ENCODE measurements at places on chromosomes 2 and 18.

DNA sequence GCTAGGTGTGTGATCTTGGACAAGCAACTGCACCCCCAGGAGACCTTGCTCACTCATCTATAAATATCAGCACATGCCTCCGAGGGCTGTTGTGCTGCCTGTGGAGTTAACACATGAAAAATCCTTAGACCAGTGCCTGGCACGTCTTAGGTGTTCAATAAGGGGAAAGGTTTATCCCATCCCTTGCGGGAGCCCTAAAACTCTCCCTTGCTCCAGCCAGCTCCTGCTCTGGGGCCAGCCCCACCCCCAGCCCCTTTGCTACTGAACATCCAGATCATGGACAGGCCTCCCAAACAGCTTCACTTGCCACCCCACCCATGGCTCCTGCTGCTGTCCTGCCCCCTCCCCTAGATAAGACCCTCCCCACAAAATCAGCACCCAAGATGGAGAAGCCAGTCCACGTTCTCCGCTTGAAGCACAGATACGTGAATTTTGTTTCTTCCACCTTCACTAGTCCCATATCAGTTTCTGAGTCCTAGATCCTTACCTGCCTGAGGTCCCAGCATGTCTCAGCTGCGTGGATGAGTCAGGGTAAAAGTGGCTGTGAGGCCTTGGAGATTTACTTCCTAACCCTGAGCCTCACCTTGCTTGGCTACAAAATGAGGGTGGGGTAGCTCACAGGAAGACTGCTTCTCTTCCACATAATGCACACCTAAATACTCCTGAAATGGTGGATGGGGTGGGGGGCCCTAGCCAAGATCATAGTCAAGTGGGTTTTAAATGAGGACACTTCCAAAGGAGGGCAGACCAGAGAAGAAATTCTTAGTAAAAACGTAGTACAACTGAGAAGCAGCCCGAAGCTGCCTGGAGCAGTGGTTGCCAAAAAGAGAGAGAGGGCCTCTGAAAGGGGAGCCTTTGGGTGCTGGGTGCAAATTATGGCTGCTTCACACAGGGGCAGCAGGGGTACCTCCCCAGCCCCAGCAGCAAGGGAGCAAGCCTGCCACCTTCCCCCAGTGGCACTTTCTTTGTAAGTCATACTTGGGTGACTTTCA, 40.4 kb downstream of the C1QL2 start:
- DNase-seq: no peak

- no peak for DNase-seq
These were observed 7.1 kb downstream of the TMEM163 start for GRCh38 chr2:134711692-134712091.

- DNase-seq: no peak
These were observed 331.8 kb upstream of the VWC2L start for GRCh38 chr2:214079032-214079431.

DNA sequence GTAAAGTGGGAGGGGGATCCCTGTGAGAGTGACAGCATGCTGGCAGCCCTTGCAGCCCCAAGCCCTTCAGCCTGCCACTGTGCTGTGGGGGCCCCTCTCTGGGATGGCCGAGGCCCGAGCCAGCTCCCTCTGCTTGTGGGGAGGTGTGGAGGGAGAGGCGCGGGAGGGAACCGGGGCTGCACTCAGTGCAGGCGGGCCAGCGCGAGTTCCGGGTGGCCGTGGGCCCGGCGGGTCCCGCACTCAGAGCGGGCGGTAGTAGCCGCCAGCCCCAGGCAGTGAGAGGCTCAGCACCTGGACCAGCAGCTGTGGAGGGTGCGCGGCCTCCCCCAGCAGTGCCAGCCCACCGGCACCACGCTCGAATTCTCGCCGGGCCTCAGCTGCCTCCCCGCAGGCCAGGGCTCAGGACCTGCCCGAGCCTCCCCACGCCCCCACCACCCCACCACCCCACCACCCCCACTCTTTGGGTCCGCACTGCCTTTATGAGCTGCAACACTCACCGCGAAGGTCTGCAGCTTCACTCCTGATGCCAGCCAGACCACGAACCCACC, 208.1 kb downstream of the CDH19 start:
- DNase-seq: no peak

- peak; percentile 41 for DNase-seq
These were observed 67.9 kb downstream of the DGKD start for GRCh38 chr2:233422050-233422639.

GRCh38 chr2:191029280-191029950, 15.4 kb upstream of the STAT1 start:
- no peak for DNase-seq

DNA sequence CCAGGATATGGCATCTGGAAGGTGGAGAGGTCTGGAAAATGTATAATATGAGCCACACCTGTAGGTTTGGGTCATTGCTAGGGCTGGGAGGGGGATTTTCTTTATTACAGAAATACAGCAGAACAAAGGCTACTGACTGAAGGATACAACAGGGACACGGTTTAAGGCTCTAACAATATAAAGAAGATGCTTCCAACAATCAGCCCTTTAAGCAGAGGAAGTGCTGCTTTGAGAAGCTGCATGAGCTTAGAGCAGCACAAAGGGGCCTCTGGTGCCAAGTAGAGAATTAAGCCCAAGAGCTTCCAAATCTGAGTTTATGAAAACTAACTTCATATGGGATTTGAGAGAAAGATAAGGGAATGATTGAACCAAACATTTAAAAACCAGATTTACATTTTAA, 174.5 kb upstream of the RMP24 start:
- no peak for DNase-seq

DNA sequence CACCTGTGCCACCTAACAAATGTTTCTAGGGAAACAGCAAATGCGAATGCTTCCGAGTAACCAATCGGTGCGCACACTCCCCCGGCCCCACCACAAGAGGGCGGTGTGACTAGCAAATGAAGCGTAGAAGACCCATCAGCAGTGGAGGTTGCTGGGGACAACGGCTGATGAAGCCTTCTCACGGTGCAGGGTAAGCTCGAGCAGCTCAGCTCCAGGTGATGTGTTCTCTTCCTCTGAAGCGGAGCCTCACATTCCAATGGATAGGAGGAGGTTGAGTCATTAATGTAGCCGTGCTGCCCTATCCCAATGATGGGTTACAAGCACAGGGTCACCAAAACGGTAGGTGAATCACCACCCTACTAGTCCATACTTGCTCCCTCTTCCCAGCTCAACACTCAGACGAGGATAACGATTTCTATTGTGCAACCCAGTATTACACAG, 127.6 kb upstream of the TWIST2 start:
- peak; percentile 98 for DNase-seq

All from RWPE1 (cell line).